ENCODE measurements at places on chromosomes 2 and 18.

DNA sequence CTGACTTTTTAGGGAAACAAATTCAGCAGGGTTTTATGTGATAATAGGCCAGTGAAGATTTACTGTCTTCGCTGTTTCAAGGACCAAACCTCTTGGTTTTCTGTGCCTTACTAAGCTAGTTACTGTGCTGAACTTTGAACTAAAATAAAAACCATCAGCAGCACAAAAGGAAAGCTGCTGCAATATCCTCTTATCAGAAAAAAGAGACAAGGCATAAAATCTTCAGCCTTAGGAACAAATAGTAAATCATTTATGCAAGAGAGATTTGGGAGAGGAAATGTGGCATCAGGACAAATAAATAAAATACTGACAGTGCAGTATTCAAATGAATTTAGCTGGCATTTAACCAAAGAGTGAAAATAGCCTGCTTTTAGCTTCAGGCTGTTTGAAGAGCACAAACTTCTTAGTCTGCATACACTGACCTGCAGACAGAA is 64.1 kb upstream of the EHBP1 start:
- DNase-seq, result no peak

GRCh38 chr2:119005555-119005954 is 63.6 kb downstream of the MARCO start:
- DNase-seq, result no peak

DNA sequence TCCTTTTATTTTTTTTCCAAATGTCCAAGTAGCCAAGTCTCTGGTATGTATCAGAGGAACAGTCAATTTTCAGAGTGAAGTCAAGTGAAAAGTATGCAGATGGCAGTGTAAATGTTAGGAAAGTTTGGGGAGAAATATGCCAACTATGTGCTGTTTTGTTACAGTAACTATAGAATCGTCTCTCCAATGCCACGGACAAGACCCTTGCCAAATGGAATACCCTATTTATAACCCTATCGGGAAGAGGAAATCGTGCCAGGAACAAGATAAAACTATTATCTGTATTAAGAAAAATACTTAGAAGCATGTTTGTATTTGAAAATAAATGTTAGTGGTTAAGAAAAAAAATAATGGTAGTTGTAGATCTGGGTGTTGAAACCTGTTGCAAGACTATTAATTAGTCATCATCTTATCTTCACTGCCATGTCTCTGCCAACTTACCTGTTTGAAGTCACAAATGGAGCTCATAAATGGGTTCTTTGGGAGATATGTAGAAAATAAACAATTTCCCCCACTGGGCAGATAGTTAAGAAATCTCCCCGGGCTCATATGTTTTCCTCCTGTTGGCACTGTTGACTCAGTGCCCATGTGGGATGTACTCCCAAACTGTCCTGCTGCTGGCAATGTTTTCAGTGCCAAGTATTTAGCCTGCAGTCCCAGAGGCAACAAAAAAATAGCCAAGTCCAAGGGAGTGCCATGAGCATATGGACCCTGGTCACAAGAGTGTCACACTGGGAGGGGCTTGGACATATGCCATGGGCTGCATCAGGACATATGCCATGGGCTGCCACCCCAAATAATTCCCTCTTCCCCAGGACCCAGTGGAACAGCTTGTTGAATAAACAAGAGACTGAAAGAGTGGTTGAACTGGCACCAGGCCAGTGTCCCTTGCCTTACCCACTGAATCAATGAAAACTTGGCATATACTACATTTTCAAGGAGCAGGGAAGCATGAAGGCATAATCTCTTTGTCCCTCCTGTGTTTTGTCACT is 366.9 kb downstream of the OSR1 start:
- DNase-seq, result no peak

- no peak for DNase-seq
Observed at GRCh38 chr18:57624988-57625387, 3.4 kb upstream of the NARS1 start.

DNA sequence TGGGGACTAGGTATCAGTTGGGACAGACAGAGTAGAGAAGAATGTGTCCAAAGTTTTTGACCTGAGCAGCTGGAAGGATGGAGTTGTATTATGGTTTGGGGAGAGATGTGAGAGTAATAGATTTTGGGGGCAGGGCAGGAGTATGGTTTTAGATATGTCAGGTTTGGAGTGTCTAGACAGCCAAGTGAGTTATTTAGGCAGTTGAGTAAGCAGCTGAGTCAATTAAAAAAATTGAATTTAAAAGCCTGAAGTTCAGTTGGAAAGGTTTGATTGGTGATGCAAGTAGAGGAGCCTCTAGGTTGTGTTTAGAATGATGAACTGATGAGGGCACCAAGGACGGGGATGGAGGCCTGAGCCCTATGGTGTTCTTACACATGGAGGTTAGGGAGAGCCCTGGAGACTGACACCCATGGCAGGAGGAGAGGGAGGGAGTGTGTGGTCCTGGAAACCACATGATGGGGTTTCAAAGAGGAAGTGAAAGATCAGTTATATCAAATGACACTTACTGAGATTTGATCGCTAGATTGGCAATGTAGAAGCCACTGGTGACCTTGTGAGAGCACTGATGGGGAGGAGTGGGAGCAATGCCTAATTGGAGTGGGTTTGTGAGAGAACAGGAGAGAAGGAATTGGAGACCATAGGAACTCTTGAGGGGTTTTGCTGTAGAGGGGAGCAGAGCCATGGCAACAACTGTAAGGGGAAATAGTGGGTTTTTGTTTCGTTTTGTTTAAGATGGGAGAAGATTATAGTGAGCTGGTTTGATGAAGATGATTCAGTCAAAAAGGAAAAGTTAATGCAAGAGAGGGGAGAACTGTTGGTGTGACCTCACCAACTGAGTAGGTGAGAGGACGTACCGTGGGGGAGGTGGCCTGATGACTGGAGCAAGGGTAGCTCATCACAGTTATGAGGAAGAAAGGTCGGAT is 10.3 kb downstream of the ITGA6 start:
- no peak for DNase-seq

- DNase-seq, result no peak
Observed at GRCh38 chr2:101119431-101119830, 31.8 kb downstream of the TBC1D8 start.

- no peak for DNase-seq
Observed at GRCh38 chr2:241768251-241768711, 8.3 kb upstream of the GAL3ST2 start.

DNA sequence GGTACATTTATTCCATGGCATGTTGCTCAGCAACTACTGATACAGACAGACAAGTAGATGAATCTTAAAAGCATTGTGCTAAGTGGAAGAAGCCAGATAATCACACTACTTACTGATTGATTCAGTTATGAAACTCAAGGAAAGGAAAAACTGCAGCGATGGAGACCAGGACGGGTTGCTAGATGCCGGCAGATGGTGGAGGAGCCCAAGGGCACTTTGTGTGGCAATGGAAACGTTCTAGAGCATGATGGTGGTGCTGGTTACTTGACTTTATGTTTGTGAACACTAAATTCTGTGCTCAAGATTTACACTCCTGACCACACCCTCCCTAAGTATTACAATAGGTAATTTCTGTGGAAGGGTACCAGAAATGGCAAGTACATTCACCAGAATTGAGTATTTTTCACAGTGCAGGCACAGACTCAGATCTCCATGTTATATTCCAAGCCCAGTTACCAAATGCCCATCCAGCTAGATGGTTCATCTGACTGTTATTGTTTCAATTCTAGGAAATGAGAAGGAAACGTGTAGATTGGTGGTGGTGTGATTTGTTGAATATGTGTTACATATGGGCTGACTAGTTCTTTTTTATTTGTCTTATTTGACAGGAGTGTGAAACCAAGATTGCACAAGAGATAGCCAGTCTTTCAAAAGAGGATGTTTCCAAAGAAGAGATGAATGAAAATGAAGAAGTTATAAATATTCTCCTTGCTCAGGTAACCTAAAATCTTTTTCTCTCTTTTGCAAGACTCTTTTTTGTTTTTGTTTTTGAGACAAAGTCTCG is 55.1 kb downstream of the RALBP1 start:
- DNase-seq, result no peak

GRCh38 chr2:27092696-27093429 is 6.3 kb downstream of the KHK start:
- no peak for DNase-seq

GRCh38 chr2:171652416-171652785 is 34.9 kb upstream of the DYNC1I2 start:
- DNase-seq, result no peak

GRCh38 chr2:127704641-127705390 is 3.5 kb downstream of the SFT2D3 start:
- DNase-seq, result no peak

GRCh38 chr2:162506706-162507105 is 162.8 kb downstream of the GCA start:
- DNase-seq, result no peak
